Fibroblast of the aortic adventitia (primary cell): ENCODE measurements at places on chromosomes 13 and 19. TPM values are rescaled to one million over a fixed set of nuclear protein-coding genes. Genes with fewer than 3 reads are reported as not detected.

Gene CBLC
- total RNA-seq: not detected in 2 replicates

Gene SIGLEC8
- total RNA-seq: not detected in 2 replicates

Gene FGF22
- total RNA-seq: 0.27 TPM in 1 of 2 replicates, not detected in the other

Gene PLPPR3
- 0.18 and 0.33 TPM in 2 replicates for total RNA-seq

Gene LRRC63
- total RNA-seq: 0.09 and 0.41 TPM in 2 replicates

Gene ZNF543
- total RNA-seq: 5.1 and 9.4 TPM in 2 replicates

GRCh38 chr19:51470966-51471365, 7.4 kb upstream of the CEACAM18 start:
- DNase-seq: peak; percentile 23

DNA sequence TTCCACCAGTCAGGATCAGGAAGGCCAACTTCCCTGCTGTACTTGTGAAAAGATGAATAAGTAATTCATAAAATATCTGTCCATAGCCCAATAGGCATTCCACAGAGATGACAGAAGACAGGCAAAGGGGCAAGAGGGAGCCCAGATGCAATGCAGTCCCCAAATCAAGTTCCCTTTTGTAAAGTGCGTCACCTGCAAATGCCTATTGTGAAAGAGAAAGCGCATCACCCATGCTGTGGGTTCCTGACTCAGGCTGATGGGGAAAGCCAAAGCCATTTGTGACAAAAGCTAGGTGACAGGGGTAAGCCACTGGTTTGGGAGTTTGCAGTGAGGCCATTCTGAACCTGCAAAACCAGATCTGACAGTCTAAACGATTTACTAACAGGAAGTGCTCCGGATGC, 157.5 kb upstream of the ZNF536 start:
- DNase-seq: no peak

DNA sequence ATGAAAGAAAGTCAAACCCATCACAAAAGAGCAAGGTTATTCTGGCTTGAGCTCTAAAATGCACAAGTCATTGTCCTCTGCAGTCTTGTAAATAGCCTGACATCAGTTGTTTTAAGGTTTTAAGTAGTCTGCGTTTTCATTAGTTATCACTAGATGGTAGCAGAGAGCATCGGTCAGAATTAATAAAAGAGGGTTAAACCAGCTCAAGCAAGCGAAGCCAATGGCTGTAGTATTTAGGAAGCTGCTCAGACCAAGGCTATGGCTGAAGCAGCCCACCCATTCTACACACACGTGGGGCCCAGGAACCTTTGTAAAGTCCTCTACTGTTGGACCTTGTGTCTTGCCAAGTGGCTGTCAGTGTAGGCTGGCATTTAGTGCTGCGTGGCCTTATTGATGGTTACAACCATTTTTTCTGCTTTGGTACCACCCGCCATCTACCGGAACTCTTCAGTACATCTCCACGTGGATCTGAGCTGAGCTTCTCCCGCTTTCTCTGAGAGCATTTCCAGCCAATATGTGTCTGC, 13.3 kb upstream of the ZNF57 start:
- DNase-seq: peak; percentile 86

- peak; percentile 70 for DNase-seq
Measured at GRCh38 chr19:42140125-42140754, 8.0 kb upstream of the POU2F2 start.

DNA sequence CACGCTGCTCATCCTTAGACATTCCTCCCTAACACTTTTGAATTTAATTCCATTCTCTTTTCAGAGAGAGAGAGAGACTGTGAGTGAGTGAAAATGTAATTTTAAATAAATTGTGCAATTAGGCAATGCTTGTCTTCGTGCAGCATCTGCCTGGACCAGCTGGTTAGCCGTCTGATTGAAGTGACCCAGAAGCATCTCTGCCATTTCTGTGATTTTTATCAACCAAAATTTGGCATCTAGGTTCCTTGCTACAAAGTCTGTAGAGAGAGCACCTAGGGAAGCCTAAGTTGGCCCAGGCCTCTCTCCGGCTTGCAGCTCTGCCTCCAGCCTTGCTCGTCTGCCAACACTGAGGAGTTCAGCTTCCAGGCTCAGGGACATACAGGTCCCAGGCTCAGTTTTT, 138.6 kb upstream of the GPR12 start:
- no peak for DNase-seq

DNA sequence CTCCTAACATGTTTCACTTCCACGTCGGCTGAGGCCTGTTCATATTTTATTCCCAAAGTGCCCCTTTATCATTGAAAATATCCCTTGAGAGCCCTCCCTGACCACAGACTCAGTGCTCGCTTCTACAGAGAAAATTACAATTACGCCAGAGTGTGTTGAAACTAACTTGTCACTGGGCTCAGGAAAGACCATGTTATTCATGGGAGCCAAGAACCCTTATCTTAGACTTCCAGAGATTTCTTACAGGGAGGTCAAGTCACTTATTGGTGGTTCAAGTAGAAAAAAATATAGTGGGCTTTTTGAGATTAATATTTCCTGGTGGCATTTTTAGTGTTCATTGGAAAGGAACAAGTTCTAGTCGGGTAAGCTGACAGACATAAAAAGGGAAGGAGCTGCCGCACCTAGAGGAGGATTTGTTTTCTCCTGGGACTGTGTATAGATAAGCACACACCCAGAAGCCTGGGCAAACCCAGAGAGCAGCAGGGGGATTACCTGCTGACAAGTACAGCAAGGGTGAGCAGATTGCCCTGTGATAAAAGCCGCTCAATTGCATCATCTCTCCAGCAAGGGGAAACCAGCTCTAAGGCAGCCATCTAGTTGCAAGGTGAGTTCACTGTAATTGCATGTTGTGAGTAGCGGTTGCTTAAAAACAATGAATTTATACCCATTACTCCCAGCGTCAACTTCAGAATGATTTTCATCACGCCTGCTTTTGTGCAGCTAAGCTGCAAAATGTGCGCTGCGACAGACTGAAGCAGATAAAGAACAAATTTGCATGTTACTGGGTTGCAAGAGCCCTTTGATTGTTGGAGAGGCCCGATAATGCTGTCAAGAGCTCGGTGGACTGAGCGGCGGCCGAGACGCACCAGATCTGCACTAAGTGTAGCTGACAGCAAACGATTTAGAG, 46.2 kb downstream of the DCT start:
- DNase-seq: no peak

GRCh38 chr13:46637213-46637612, 84.2 kb downstream of the LRCH1 start:
- DNase-seq: no peak

DNA sequence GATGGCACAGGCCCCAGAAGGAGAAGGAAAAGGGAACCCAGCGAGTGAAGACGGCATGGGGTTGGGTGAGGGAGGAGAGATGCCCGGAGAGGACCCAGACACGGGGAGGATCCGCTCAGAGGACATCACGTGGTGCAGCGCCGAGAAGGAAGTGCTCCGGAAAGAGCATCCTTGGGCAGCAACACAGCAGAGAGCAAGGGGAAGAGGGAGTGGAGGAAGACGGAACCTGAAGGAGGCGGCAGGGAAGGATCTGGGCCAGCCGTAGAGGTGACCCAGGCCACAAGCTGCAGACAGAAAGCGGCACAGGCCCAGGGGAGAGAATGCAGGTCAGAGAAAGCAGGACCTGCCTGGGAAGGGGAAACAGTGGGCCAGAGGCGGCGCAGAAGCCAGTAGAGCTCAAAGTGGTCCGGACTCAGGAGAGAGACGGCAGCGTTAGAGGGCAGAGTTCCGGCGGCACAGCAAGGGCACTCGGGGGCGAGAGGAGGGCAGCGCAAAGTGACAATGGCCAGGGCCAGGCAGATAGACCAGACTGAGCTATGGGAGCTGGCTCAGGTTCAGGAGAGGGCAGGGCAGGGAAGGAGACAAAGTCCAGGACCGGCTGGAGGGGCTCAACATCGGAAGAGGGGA, 1.1 kb downstream of the PPP1R12C start:
- peak; percentile 68 for DNase-seq

DNA sequence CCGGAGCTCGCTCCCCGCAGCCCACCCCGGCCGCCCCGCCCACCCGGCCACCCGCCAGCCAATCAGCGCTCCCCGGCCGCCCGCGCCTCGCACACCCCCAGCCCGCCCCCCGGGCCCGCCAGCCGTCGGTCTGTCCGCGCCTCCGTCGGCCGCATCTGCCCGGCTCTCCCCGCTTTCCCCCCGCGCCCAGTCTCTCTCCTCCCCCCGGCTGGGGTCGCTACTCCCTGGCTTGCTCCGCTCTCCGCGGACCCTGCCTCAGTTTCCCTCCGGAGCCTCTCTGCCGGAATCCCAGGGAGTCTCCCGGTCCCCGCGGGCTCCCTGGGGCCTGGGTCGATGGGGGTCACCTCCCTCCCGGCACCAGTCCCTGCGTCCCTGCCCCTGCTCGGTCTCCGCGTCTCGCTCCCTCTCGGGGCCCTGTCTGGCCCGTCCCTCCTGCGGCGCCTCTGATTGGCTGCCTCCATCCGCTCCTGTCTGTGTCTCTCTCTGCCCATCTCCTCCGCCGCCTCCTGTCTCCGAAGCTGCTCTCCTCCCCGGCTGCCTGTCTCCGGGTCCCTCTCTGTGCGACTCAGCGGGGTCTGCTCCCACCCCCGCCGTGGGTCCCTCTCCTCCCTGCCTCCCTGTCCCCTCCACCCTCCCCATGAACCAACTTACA, 484 bp downstream of the IL11 start:
- DNase-seq: peak; percentile 61

GRCh38 chr19:49580264-49581006, at the start of gene NOSIP:
NOSIP (minus strand) TSS chr19:49580556; CDS start chr19:49560691, 19,865 bp downstream.
- peak; percentile 98 for DNase-seq

DNA sequence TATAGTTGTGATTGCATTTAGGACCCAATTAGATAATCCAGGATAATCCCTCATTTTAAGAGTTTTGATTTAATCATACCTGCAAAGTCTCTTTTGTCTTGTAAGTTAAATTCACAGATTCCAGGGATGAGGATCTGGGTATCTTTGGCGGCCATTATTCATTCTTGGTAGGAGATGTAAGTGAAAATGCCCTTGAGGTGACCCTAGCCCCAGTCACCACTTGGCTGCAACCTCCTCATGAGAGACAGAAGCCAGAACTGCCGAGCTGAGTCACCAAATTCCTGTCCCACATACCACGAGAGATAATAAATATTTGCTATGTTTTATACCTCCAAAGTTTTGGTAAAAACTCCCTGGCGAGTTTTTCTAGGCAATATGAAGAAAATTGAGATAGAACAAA, 389.4 kb downstream of the RFC3 start:
- DNase-seq: peak; percentile 93

DNA sequence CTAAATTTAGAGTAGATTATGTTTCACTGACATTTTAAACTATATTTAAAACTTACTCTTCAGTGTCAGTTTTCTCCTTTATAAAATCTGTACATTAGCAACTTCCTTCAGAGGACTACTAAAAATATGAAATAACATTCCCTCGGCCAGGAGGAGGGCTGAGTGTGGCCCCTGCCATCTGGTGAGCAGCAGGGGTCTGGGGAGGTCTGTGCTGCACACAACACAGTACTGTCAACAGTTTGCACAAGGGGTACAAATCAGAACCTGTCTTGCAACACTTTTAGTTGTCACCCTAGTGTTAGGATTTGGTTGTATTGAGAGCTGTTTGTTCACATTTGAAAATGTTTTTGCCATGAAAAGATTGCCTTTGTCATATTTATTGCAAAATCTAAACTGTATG, 48.9 kb downstream of the TPP2 start:
- DNase-seq: no peak

GRCh38 chr13:71039440-71039839, 827.6 kb downstream of the DACH1 start:
- no peak for DNase-seq

DNA sequence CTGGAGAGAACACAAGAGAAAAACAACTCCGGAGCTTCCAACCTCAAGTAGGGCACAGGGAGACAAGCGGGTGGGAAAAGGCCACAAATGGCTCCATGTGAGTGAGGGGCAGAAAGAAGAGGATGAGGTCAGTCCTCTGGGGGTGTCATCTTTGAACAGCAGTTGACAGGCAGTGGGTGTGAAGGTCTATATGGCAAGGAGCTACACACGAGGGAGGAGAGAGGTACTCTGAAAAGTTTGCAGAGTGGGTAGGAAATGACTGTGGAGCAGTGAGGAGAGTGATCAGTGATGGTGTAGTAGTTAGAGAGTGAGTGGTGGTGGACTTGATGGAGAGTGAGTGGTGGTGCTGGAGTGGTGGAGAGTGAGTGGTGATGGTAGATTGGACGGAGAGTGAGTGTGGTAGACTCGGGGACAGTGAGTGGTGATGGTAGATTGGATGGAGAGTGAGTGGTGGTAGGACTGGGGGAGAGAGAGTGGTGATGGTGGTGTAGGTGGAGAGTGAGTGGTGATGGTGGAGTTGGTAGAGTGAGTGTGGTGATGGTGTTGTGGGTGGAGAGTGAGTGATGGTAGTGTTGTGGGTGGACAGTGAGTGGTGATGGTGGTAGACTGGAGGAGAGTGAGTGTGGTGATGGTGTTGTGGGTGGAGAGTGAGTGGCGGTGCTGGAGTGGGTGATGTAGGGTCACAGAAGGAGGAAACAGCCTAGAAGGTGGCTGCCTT, 4.0 kb downstream of the TFDP1 start:
- DNase-seq: no peak

DNA sequence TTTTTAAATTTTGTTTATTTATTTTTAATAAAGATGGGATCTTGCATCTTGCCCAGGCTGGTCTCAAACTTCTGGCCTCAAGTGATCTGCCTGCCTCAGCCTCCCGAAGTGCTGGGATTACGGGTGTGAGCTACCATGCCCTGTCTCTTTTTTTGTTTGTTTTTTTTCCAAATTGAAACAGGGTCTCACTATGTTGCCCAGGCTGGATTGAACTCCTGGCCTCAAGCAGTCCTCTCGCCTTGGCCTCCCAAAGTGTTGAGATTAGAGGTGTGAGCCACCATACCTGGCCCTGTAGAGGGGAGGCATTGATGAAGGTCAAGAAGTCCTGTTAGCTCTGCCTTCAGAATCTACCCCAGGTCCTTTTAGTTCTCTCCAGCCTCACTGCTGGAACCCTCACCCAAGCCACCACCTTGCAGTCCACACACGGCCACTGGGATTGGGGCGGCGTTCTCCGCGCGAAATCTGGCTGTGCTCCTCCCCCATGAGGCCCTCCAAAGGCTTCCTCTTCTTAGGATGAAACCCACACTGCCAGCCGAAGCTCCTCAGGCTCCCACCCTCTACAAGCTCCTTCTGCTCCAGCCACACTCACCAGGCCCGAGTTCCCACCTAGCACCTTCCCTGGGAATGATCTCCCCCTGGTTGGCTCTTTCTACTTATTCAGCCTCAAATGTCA, 34.9 kb downstream of the ACTN4 start:
- DNase-seq: no peak

DNA sequence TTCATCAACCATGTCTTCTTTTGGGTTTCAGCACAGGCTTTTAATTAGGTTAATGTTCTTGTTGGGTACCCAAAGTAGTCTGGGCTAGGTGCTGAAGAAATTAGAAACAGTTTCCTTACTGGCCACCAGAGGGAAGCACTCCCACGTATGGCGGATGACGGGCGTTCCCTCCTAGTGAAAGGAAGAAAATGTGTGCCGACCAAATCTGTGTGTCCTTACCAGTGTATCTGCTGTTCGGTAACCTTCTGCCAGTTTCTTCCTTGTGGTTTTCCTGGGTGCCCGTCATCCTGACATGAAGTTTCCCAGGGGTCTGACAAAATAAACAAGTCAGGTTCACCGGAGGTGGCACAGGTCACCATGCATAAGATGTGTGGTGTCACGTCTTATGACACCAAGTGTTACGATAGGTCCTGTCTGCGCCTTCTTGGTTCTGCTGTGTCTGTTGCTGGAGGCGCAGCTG, 6.0 kb upstream of the WDR88 start:
- DNase-seq: peak; percentile 76
